Naive B cell (primary cell): ENCODE measurements at places on chromosomes 7 and 10.

GRCh38 chr10:51244748-51245490 is 170.6 kb downstream of the PRKG1 start:
- DNase-seq, result no peak

DNA sequence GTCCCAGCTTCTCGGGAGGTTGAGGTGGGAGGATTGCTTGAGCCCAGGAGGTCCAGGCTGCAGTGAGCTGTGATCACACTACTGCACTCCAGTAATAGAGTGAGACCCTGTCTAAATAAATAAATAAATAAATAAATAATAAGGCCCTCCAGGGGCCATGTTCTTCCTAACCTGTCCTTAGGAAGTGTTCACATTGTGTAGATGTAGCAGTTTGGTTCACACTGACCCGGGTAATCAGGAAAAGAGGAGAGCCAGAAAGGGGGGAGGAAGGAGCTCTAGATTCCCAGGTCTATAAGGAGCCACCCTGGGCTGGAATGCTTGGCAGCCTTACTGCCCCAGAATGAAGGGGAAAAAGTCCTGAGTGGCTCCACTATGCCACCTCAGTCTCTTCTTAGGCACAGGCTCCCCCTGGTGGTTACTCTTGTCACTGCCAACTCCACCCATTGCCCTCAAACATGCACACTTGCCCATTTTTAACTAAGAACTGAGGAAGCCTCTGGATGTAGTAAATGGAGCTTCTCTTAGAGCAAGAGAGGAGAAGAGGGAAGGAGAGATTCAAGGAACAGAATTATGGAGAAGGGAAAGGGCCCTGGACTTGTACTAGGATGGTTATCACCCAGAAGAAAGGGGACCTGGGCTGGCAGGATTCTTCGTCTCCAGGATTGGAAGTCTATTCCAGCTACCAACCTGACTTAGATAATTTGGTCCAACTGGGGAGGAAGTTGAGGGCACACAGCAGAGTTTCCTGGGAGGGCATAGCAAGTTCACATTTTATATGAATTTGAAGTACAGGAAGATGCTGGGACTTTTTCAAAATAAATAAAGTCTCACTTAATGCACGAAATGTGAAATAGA is 7.8 kb downstream of the HPS6 start:
- DNase-seq, result peak; percentile 70

GRCh38 chr7:127530148-127530547 is 55.2 kb downstream of the GCC1 start:
- no peak for DNase-seq

DNA sequence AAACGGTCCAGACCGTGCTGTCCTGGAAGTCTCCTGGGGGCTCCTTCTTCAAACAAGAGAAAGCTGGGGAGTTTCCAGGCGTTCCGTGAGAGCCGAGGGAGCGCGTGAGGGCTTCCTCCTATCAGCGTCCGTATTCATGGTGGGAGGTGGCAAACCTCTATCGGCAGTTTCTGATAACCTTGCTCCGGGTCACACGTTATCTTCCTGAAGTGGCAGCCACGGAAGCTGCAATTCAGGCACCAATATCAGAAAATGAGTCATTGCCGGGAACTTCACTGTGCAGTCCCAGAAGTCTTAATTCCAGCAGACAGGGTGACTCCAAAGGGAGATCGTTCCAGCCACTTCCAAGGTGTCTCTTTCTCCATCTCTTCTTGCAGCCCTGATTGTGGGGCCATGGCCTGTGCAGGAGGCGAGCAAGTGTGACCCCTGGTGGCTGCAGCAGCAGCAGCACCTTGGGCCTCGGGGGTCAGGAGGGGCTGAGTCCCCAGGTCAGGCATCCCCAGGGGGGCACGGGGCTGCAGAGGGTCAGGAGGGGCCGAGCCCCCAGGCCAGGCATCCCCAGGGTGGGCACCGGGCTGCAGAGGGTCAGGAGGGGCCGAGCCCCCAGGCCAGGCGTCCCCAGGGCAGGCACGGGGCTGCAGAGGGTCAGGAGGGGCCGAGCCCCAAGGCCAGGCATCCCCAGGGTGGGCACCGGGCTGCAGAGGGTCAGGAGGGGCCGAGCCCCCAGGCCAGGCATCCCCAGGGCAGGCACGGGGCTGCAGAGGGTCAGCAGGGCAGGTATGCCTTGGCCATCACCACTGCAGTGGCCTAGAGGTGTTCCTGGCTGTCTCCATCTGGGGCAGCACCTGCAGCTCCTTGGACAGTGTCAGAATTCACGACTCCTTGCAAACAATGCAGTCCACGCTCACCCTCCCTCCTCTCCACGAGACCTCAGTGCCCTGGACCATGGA is 538.7 kb downstream of the DNAJB6 start:
- no peak for DNase-seq

GRCh38 chr10:125559210-125559609 is 123.8 kb downstream of the TEX36 start:
- no peak for DNase-seq

- DNase-seq, result no peak
These were observed 572.4 kb downstream of the GLRX3 start for GRCh38 chr10:130708465-130709070.

- no peak for DNase-seq
These were observed 169.5 kb upstream of the KLF14 start for GRCh38 chr7:130903358-130903974.

DNA sequence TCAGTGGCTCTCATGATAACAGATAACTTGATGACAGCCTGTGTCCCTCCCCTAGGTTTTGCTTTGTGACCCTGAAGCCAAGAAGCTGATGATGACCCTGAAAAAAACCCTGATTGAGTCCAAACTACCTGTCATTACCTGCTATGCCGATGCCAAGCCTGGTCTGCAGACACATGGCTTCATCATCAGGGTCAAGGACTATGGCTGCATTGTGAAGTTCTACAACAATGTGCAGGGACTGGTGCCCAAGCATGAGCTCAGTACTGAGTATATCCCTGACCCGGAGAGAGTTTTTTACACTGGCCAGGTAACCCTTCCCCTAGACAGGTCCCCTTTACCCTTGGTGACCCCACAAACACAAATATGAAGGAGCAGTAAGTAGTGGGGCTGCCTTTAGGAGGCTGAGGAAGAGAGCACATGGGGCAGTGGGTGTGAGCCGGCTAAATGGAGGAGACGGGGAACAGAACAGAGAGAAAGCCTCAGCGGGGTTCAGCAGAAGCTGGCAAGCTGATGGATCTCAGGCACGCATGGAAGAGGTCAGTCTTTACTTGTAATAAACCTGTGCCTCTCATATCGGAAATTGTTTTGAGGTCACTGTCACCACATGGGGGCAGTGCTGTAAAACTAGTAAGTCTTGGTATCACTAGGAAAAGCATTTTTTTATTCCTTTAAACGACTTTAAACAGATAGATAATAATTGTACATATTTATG is 20.2 kb downstream of the PDCD11 start:
- DNase-seq, result peak; percentile 28

DNA sequence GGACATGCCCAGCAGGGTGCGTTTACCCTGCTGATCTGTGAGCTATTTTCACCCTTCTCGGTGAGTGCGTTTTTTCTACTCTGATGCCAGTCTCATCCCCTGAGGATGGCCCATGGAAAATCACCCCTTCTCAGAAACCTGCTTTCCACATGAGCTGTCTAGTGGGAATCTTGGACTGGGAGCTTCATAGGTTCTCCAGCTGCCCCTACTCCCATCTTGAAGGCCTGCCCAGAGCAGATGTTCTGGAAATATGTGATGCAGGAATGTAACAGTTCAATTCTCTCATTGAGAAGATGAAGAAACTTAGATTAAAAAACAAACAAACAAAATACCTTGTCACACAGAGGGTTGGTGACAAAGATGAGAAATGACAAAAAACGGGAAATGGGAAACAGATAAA is 146.9 kb upstream of the RAB11FIP2 start:
- DNase-seq, result no peak

- peak; percentile 69 for DNase-seq
These were observed 91.8 kb downstream of the CREM start for GRCh38 chr10:35218339-35218955.

DNA sequence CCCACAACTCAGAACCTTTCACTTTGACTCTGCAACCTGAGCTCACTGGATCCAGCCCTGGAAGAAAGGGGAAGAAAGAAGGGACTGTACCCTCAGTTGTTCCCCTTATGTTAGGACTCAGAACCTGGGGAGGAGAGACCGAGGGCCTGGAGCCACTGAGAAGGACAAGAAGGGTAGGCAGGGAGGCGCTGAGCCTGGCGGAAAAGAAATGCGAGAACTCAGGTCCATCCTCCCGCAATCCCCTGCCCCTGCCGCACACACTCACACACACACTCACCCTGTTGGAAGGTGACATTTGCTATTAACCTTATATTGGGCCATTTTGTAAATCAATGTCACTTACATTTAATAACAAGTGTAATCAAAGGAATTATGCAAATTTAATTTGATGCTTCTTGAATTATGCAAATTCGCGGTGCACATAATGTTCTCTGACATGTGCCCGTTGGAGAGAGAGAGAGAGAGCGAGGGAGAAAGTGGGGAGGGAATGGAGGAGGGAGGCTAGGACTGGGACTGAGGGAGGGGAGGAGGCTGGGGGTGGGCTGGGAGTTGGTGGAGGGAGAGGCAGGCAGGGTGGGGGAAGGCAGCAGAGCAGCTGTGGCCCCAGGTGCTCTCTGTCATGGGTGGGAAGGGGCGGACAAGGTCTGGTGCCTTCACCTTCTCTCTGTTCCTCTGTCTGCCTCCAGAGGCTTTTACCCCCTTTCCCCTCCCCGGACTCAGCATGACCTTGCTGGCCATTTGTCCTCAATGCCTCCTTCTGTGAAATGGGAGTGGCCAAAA is 99.6 kb upstream of the PAX2 start:
- DNase-seq, result no peak

DNA sequence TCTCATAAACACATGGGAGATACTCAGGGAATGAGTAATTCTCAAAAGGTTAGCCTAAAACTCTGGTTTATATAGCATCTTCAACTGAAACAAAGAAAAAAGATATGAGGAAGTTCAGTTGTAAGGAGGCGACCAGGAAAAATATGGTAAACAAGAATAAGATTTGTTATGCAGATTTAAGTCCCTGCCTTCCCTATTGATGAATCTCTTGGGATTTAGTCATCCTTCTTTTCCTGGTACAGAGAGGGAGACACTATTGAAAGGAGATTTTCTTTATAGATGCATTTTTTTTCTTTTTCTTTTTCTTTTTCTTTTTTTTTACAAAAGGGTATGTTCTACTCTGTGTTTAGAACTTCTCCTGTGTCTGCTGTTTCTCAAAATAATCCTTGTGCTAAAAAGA is 557.5 kb downstream of the DNAJB9 start:
- DNase-seq, result no peak

- no peak for DNase-seq
These were observed 156.2 kb downstream of the MBL2 start for GRCh38 chr10:52616395-52616764.

DNA sequence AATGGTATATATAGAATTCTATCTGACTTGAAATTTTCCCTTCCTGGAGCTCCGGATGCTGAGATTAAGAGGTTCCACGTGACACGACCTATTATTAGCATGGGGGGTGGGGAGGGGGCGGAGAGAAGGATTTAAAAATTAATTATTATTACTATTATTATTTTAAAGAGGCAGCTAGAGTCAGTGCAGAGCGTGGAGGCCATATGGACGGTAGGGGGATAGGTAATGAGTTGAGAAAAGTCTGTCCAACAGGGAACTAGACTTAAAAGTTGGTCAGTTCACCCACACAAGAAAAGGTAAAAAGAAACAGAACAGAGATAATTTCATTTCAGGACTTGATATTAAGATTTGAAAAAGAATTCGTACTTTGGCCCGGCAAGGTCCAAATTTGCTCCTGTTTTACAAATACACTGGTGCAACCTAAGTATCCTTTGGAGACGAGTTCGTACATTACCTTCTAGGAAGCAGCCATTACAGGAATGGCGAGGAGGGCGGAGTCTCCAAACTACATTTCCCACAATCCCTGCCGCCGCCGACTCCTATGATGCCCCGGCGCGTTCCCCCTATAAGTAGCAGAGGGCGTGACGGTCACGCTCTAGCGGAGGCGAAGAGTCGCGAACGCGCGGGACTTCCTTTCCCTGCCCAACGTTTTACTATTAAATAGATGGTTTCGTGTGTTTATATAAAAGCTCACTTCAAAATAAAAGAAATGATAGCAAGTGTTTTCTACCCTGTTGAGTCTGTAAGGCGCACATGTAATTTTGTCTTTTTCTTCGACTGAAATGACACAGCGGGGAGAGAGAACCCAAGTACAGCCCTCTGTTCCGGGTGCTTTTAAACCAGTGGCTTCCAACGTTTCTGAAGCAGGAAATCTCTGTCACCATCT is at the start of gene SMIM30:
Gene SMIM30, minus strand, starts transcription at position 481 of the 886 bp plus-strand sequence. CDS start 976 bp downstream, outside the sequence.
- DNase-seq, result peak; percentile 84

- peak; percentile 13 for DNase-seq
These were observed 25.2 kb upstream of the OPTN start for GRCh38 chr10:13074563-13075451.

- no peak for DNase-seq
These were observed 66.5 kb downstream of the CLRN3 start for GRCh38 chr10:127826154-127826725.

DNA sequence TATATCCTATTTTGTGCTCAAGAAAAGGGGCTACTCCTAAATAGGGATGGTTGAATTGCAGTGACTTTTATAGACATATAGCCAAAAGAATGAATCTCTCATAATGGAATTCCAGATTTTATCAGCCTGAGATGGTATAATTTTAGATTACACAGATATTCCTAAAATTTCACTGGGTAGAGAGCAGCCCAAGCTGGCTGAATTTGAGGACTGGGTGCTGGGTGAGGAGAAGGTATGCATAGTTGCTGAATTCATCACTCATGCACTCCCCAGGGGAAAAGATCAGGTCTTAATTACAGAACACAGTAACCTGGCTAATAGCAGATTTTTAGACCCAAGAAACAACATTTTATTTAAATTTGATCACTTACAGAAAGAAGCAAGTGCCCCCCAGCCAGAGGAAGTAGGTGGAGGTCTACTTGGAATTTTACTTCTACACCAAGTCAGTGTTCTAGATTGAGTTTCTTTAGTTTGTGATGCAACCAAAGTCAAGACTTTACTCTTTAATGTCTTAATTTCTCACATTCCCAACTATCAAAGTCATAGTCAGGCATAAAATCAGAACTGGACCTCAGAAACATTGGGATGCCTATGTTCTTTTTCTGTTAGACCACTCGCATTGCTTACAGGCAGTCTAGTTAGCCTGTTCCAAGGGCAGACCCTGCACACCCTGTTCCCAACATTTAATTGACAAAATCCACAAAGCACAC is 337.4 kb upstream of the PODXL start:
- DNase-seq, result no peak

GRCh38 chr10:69820817-69821216 is 19.1 kb downstream of the COL13A1 start:
- no peak for DNase-seq

DNA sequence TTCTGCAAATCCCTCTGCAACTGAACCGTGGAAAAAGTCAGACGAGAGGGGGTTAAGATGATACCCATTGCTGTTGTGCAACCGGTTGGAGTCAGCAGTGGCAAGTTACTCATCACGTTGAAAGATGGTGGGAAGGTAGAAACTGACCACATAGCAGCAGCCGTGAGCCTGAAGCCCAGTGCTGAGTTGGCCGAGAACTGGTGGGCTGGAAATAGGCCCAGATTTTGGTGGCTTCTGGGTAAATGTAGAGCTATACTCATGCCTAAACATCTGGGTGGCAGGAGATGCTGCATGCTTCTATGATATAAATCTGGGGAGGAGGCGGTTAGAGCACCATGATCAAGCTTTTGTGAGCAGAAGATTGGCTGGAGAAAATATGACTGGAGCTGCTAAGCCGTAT is 78.6 kb downstream of the ARL5B start:
- DNase-seq, result no peak
